ENCODE measurements at places on chromosomes 1 and 21.
A peak's percentile ranks its signal among the peaks of the same experiment; 100 is the strongest.

DNA sequence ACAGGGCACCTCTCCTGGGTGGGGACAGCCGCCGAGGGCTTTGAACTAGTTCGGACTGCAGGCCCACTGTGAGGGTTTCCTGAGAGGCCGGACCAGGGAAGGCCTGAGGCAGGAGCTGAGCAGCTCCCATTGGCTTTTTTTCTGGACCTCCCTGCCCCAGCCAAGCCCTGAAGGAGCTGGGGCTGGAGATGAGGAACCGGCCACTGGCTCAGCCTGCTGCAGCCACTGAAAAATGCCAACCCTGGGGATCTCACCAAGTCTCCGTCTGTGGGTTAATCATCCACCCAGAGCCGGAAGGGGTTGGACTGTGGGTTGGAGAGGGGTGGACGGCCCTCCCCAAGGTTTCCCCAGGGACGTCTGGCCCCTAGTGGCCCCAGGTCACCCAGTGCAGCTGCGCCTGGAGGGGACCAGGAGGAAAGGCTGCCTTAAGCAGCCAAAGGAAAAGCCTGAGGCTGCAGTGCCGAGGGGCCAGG is 2.5 kb downstream of the VWA1 start:
- DNase-seq, result peak; percentile 100

GRCh38 chr1:115839029-115839678 is 1.8 kb downstream of the NHLH2 start:
- no peak for DNase-seq

- no peak for DNase-seq
Measured at GRCh38 chr1:178684542-178685000, 40.5 kb upstream of the RALGPS2 start.

GRCh38 chr1:68196676-68197075 is 35.6 kb downstream of the WLS start:
- no peak for DNase-seq

DNA sequence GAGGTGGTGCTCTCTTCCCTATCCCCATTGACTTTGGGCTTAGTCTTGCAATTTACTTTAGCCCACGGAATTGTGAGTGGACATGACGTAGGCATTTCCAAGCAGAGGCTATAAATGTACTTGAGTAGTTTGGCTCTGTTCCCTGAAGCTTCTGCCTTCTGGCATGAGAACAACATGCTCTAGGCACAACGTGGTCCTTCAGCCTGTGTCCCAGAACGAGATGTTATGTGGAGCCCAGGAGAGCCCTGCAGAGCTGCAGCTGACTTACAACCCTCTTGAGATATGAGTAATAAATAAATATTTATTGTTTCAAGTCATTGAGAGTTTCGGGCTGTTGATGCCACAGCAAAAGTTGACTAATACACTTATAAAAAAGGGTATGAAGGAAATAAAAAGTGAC is 105.2 kb upstream of the HMGB4 start:
- no peak for DNase-seq

GRCh38 chr1:181429462-181429861 is 53.9 kb upstream of the CACNA1E start:
- DNase-seq, result no peak

Measured in GM19239 (cell line).